ENCODE measurements at places on chromosomes 12 and 14. TPM values are rescaled to one million over a fixed set of nuclear protein-coding genes. Genes with fewer than 3 reads are reported as not detected.
A peak's percentile ranks its signal among the peaks of the same experiment; 100 is the strongest.

DNA sequence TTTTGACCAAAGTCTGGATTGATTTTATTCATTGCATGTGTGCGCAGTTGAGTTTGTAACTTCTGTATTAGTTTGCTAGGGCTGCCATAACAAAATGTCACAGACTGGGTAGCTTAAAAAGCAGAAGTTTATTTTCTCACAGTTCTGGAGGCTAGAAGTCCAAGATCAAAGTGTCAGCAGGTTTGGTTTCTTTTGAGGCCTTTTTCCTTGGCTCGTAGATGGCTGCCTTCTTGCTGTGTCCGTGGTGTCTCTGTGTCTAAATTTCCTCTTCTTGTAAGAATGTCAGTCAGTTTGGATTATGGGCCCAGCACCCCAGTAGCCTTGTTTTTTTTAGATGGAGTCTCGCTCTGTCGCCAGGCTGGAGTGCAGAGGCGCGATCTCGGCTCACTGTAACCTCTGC is 11.8 kb downstream of the DNM1L start:
- DNase-seq = no peak
- no peaks in the 10 kb centered on the region for H3K4me1 ChIP-seq
- H3K27ac ChIP-seq = no peak overlapping the region
- no peaks in the 10 kb centered on the region for H3K27me3 ChIP-seq
- no peaks in the 10 kb centered on the region for H3K36me3 ChIP-seq
- no peak overlapping the region for H3K4me3 ChIP-seq

- no peaks in the 10 kb centered on the region for H3K27me3 ChIP-seq
- H3K4me1 ChIP-seq = no peaks in the 10 kb centered on the region
- DNase-seq = no peak
These were observed 305.3 kb upstream of the OR4E1 start for GRCh38 chr14:21978999-21979314.

DNA sequence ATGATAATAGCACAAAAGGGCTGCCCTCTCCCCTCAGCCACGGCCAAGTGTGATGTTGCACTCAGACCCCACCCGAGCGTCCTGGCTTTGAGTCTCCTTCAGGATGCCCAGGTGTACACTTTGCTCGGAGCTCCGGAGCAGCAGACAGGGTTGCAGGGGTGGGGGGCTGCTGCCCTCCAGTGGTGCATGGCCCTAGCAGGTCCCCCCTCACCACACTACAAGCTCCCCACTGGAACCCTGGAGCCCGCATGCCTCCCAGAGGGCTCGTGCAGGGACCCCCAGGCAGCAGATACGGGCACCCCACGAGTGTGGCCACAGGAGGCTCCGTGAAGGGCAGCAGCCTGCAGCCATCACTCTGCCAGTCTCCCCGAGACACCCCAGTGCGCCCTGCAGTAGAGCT is 69.9 kb upstream of the C14orf180 start:
- H3K36me3 ChIP-seq = no peaks in the 10 kb centered on the region
- no peak for DNase-seq

- H3K4me1 ChIP-seq = no peaks in the 10 kb centered on the region
- no peak overlapping the region for H3K4me3 ChIP-seq
- DNase-seq = no peak
- no peaks in the 10 kb centered on the region for H3K27me3 ChIP-seq
These were observed 9.8 kb upstream of the RNU6-8 start for GRCh38 chr14:32212833-32213232.

- no peaks in the 10 kb centered on the region for H3K27me3 ChIP-seq
- H3K36me3 ChIP-seq = no peaks in the 10 kb centered on the region
These were observed 10.0 kb upstream of the NCOR2 start for GRCh38 chr12:124577374-124577773.

DNA sequence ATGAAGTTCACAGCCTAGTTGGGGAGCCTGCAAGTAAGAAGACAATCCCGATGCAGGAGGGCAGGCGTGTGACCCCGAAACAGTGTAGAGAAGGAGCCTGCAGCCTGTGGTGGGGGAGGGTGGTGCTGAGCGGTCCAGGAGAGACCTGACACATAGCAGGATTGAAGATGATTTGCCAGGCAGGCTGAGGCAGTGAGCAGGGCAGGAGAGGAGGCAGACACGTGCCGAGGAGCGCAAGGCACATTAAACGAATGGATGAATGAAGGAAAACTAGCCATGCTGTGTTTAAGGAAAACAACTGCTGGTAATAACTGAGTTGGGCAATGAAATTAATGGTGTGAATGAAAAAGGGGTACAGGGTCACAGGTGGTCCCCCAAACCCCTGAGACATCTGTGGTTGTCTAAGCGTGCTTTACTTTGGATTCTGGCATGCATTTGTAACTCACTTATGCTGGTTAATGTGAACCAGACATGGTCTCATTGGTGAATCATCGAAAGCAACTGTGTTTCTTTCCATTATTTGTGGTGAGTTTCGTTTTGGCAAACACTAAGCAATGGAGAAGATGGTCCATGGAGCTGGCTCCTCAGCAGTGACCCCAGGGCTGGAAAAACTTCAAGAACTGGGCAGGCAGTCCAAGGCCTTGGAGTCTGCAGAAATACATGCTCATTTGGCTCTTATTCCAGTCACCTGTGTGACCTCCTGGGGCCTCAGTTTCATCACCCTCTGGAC is 96.9 kb upstream of the EVL start:
- peaks cover 17% of the 10 kb centered on the region for H3K4me1 ChIP-seq
- no peaks in the 10 kb centered on the region for H3K27me3 ChIP-seq
- no peak overlapping the region for H3K4me3 ChIP-seq

TSPAN9 gene
- 15.6 TPM for total RNA-seq

- H3K27ac ChIP-seq = no peak overlapping the region
- H3K27me3 ChIP-seq = no peaks in the 10 kb centered on the region
- H3K4me3 ChIP-seq = no peak overlapping the region
- no peaks in the 10 kb centered on the region for H3K4me1 ChIP-seq
These were observed 62.6 kb upstream of the BICD1 start for GRCh38 chr12:32043928-32044549.

- no peak for DNase-seq
- H3K4me1 ChIP-seq = no peaks in the 10 kb centered on the region
- no peak overlapping the region for H3K27ac ChIP-seq
- no peaks in the 10 kb centered on the region for H3K27me3 ChIP-seq
These were observed 21.6 kb downstream of the RERGL start for GRCh38 chr12:18068355-18068754.

SELPLG gene
- total RNA-seq = 2.4 TPM

GRCh38 chr12:111494676-111495075 is 89.0 kb downstream of the SH2B3 start:
- DNase-seq = no peak
- no peaks in the 10 kb centered on the region for H3K4me1 ChIP-seq
- no peaks in the 10 kb centered on the region for H3K27me3 ChIP-seq
- H3K4me3 ChIP-seq = no peak overlapping the region
- no peak overlapping the region for H3K27ac ChIP-seq
- H3K36me3 ChIP-seq = peaks cover 38% of the 10 kb centered on the region

FGD4 gene
- total RNA-seq = 138 TPM

NR1H4 gene
- total RNA-seq = 6.7 TPM

GRCh38 chr12:46403719-46404070 is 31.1 kb upstream of the SLC38A2 start:
- no peak for DNase-seq
- peaks cover 32% of the 10 kb centered on the region for H3K4me1 ChIP-seq
- no peaks in the 10 kb centered on the region for H3K36me3 ChIP-seq
- H3K27me3 ChIP-seq = no peaks in the 10 kb centered on the region
- peak overlapping the region; percentile 72 for H3K27ac ChIP-seq

DNA sequence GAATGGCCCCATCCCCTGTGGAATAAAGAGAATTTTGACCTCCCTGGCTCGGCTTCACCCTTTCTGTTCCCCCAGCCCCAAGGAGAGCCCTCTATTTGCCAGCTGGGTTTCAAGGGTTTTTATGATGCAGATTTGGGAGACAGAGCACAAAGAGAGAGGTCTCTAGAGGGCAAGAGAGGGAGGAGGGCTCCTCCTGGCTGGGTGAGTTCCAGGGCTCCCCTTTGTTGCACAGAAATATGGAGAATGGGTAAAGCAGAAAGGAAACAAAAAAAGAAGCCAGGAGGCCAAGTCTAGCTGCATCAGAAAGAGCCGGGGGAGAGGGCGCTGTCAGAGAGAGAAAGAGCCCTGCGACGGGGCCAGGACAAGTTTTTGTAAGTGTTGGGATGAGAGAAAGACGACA is 319.6 kb upstream of the RTL1 start:
- no peak overlapping the region for H3K4me3 ChIP-seq
- no peak for DNase-seq
- no peaks in the 10 kb centered on the region for H3K36me3 ChIP-seq
- H3K4me1 ChIP-seq = no peaks in the 10 kb centered on the region

GRCh38 chr12:25906651-25907340 is 51.7 kb upstream of the RASSF8 start:
- H3K4me3 ChIP-seq = no peak overlapping the region
- H3K36me3 ChIP-seq = no peaks in the 10 kb centered on the region
- H3K27me3 ChIP-seq = no peaks in the 10 kb centered on the region
- DNase-seq = no peak
- H3K27ac ChIP-seq = no peak overlapping the region
- H3K4me1 ChIP-seq = no peaks in the 10 kb centered on the region

DNA sequence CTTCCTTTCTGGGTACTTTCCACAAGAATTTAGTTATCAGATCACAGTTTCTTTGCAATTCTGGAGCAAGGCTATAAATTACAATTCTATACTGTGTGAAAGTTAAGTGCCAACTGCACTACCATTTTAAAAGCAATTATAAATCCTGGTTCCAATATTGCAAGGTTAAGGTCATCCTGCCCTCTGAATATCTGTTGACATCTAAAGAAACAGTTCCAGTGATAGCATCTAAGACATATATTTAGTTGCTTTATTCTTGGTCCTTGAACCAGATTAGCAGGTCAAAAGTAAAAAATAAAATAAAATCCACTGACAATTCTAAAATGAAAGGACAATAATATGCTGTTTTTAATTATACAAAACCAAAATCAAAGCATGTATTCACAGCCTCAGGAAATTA is 334.2 kb downstream of the ATXN7L3B start:
- H3K27me3 ChIP-seq = no peaks in the 10 kb centered on the region
- no peaks in the 10 kb centered on the region for H3K4me1 ChIP-seq
- H3K36me3 ChIP-seq = no peaks in the 10 kb centered on the region
- H3K27ac ChIP-seq = no peak overlapping the region
- no peak overlapping the region for H3K4me3 ChIP-seq

GRCh38 chr12:115103884-115104883 is 420.2 kb upstream of the TBX3 start:
- H3K36me3 ChIP-seq = no peaks in the 10 kb centered on the region
- H3K4me3 ChIP-seq = no peak overlapping the region
- no peaks in the 10 kb centered on the region for H3K27me3 ChIP-seq
- H3K4me1 ChIP-seq = peaks cover 7% of the 10 kb centered on the region

ANO2 gene
- not detected for total RNA-seq

ARL6IP4 gene
- 274 TPM for total RNA-seq

Measured in stomach (tissue), 19 donors.